KBM-7 (cell line): ENCODE measurements at places on chromosomes 11 and 22.

- DNase-seq: no peak
These were observed 92.4 kb upstream of the BID start for GRCh38 chr22:17866621-17867020.

DNA sequence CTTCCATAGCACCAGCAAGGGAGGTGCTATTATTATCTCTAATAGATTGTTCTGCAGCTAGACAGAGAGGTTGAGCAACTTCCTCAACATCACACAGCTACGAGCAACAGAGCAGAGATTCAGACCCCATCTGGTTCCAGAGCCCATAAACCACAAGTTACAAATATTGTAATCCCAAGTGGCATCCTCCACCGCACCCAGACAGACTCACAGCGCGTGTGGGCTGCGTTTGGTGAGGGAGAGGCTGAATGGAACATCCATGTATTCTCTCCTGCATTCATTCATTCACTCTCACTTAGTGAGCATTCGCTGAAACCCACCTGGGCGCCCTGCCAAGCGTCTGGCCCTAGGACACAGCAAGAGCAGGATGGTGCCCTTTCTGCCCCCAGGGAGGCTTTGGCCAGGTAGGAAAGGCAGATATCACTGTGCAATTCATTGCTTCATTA lies 33.5 kb downstream of the LIF start:
- no peak for DNase-seq

DNA sequence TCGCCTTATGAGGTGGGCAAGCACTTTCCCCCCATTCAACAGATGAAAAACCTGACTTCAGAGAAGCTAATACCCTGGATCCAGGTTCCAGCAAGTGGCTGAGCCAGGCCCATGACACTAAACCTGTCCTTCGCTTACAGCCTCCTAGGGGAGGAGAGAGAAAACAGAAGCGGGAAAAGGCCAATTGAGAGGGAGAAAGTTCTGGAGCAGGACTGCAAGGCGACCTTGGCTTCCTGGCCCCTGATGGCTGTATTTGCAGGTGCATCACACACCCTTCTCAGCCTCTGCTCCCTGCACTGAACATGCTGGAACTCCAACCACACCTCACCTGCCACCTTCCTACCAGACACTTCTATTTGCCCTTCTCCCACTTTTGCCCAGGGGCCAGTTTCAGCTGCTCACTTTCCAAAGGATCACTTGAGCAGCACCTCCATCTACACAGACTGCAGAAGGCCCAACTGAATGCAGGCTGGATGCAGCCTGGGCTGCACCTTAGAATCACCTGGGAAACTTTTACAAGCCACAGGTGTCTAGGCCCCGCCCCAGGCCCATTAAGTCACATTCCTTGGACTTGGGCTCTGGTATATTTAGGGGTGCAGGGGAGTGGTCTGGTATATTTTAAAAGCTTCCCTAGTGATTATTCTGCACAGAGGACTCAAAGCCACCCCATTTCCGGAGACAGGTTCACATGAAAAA lies 14.3 kb upstream of the ADA2 start:
- no peak for DNase-seq

DNA sequence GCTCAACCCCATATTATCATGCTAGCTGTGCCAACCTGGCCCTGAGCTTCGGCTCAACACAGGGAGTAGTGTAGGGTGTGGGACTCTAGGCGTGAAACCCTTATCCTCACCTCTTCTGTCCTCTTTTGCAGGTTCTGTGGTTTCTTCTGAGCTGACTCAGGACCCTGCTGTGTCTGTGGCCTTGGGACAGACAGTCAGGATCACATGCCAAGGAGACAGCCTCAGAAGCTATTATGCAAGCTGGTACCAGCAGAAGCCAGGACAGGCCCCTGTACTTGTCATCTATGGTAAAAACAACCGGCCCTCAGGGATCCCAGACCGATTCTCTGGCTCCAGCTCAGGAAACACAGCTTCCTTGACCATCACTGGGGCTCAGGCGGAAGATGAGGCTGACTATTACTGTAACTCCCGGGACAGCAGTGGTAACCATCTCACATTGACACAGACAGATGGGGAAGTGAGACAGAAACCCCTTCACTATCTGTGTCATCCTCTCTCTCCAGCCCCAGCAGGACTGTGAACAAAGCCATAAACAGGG lies 76.4 kb downstream of the GGTLC2 start:
- no peak for DNase-seq

DNA sequence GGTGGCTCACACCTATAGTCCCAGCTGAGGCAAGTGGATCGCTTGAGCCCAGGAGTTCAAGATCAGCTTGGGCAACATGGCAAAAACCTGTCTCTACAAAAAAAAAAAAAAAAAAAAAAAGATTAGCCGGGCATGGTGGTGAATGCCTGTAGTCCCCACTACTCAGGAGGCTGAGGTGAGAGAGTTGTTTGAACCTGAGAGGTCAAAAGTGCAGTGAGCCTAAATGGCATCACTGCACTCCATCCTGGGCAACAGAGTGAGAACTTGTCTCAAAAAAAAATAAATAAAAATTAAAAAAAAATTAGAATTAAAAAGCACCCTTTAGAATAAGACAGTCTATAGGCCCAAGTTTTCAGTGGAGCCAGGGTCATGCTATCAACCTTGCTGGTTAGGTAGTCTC lies 95.5 kb downstream of the PDHX start:
- DNase-seq: no peak

GRCh38 chr11:114099392-114100178 lies 40.1 kb downstream of the ZBTB16 start:
- DNase-seq: no peak

- no peak for DNase-seq
These were observed 1491.9 kb downstream of the FAM181B start for GRCh38 chr11:81241672-81242275.

- no peak for DNase-seq
These were observed 70.7 kb upstream of the AKIP1 start for GRCh38 chr11:8839957-8840945.

DNA sequence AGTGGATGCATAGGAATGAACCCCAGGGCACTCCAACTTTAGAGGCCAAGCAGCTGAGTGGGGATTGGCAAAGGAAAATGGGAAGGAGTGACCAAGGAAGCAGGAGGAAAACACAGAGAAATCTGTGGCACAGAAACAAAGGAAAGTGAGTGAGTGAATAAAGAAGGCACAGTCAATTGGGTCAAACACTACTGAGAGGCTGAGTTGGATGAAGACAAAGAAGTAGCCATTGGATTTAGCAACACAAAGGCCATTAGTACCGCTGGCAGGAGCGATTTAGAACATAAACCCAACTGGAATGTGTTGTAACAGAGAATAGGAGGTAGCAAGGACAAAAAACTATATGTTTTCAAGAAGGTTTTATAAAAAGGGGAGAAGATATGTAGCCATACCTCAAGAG lies 6.6 kb upstream of the NXPE1 start:
- no peak for DNase-seq

DNA sequence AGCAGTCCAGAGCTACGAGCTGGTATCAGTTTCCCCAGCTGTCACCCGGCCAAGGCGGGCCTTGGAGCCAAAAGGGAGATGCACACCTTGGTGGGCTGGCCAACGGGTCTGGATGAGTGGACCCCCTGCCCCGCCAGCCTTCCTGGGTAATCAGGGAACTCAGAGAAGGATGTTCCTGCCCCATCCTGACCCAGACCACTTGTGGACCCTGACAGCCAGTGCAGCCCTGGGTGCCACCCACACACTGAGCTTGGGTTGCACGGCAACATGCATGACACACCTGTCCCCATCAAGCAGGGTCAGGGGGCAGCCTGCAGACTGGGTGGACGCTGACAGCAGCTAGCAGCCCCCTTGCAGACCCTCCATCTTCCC lies 8.6 kb downstream of the SLC25A1 start:
- no peak for DNase-seq

DNA sequence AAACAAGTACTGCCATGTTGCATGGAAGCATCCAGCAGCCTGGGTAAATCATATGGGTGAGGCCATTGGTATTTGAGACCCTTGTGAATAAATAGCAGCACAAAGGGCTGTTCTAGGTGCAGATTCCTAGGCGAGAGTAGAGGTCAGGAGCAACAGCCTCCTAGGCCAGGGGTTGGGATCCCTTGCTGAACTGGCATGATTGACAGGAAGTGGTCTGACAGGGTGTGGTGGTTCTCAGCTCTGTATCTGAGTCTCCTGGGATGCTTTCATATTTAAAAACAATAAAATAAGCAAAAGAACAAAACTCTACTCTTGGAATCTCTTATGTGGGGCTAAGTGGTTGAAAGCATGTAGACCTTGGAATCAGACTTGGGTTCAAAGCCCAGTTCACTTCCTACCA lies 35.8 kb downstream of the INSC start:
- no peak for DNase-seq

DNA sequence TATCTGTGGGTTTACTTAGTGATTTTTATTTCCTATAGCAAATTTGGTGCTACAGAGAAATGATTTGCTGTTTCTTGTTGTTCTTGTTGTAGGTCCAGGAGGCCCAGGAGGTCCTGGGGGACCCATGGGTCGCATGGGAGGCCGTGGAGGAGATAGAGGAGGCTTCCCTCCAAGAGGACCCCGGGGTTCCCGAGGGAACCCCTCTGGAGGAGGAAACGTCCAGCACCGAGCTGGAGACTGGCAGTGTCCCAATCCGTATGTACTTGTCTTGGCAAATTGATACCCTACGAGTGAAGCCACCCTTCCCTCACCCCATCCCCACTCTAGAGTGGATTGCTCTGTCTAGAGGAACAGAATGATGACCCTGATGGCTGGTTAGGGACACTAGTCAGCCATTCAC lies 7.8 kb upstream of the GAS2L1 start:
- DNase-seq: no peak

- no peak for DNase-seq
These were observed 1.4 kb upstream of the CREB3L1 start for GRCh38 chr11:46275964-46276641.

DNA sequence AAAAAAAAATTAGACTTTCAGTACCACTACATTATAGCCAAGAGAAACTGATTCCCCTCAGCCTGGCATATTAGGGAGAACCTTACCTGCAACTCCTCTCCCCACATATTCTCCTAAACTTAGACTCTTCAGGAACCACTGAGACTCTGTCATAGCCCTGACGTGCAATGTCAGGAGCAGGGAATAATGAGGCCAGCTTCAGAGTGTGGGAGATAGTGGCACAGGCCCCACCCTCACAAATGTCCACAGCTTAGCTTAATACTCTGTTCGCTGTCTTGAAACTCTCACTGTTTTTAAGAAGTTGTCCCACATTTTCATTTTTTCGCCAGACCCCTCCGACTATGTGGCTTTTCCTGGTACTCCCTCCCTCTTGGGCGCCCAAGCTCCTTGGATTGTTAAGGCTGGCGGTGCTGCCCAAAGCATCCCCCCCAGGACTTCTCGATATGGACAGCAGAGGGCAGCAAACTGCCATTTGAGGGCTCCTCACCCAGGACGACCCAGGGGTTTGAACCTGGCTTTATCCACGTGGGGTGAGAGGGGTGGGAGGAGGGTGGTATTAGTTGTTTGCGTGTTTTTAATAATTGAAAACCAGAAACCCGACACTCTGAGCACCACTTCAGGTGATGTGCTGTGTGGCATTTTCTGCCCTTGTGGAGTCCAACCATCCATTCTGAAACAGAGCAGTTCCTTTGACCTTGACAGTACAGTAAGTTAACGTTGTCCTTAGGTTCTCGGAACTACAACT lies 45.2 kb upstream of the RASSF10 start:
- peak; percentile 67 for DNase-seq

DNA sequence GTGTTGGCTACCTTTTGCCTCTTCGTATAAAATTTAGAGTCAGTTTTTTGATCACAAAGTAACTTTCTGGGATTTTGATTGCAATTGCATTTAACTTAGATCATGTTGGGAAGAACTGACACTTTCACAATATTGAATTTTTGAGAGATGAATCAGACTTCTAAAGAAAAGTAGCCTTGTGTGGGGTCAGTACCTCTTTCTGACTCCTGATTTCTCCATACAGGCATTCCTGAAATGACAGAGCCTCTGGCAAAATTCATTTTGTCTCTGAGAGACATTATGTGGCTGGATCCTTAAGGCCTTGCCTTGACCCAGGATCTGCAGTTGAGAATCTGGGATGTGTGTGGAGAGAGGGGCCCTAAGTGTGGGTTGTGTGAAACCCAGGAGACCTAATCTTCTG lies 37.8 kb downstream of the PPFIBP2 start:
- no peak for DNase-seq

GRCh38 chr11:67283481-67283963 lies 5.6 kb upstream of the ANKRD13D start:
- no peak for DNase-seq
